Foreskin keratinocyte (primary cell): ENCODE measurements at places on chromosomes 4 and X. TPM values are rescaled to one million over a fixed set of nuclear protein-coding genes. Genes with fewer than 3 reads are reported as not detected.

- DNase-seq, result no peak
Observed at GRCh38 chr4:179051206-179051605, 1609.0 kb upstream of the AGA start.

DNA sequence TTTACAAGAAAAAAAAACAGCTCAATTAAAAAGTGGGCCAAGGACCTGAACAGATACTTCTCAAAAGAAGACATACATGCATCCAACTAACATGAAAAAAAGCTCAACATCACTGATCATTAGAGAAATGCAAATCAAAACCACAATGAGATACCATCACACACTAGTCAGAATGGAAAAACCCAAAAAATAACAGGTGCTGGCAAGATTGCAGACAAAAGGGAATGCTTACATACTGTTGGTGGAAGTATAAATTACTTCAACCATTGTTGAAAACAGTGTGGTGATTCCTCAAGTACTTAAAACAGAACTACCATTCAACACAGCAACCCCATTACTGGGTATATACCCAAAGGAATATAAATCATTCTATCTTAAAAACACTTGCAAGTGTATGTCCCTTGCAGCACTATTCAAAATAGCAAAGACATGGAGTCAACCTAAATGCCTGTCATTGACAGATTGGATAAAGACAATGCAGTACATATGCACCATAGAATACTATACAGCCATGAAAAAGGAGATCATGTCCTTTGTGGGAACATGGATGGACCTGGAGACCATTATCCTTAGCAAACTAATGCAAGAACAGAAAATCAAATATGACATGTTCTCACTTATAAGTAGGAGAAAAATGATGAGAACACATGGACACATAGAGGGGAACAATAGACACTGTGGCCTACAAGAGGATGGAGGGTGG, 97.6 kb downstream of the RAB28 start:
- peak; percentile 57 for DNase-seq

DNA sequence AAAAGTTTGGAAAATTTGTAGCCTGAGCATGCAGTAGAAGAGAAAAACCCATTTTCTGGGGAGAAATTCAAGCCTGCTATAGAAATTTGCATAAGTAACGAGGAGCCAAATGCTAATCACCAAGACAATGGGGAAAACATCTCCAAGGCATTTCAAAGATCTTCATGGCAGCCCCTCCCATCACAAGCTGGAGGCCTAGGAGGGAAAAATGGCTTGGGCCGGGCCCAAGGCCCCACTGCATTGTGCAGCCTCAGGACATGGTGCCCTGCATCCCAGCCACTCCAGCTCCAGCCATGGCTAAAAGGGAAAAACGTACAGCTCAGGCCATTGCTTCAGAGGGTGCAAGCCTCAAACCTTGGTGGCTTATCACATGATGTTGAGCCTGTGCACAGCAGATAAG, 87.7 kb downstream of the SHROOM4 start:
- no peak for DNase-seq

DNA sequence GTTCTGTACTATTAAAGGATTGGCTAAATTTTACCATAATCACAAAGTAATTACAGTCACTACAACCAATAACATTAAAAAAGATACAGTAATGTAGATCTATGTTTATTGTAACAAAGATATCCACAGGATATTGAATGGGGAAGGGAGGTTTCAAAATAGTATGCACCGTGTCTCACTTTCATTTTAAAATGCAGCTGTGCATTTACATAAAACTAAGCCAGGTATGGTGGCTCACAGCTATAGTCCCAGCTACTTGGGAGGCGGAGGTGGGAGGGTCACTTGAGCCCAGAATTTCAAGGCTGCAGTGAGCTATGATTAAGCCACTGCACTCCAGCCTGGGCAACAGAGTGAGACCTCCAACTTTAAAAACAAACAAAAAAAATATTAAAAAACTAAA, 8.5 kb downstream of the SRP72 start:
- DNase-seq, result no peak

GRCh38 chr4:113236916-113237315, 187.5 kb downstream of the ANK2 start:
- DNase-seq, result no peak

DNA sequence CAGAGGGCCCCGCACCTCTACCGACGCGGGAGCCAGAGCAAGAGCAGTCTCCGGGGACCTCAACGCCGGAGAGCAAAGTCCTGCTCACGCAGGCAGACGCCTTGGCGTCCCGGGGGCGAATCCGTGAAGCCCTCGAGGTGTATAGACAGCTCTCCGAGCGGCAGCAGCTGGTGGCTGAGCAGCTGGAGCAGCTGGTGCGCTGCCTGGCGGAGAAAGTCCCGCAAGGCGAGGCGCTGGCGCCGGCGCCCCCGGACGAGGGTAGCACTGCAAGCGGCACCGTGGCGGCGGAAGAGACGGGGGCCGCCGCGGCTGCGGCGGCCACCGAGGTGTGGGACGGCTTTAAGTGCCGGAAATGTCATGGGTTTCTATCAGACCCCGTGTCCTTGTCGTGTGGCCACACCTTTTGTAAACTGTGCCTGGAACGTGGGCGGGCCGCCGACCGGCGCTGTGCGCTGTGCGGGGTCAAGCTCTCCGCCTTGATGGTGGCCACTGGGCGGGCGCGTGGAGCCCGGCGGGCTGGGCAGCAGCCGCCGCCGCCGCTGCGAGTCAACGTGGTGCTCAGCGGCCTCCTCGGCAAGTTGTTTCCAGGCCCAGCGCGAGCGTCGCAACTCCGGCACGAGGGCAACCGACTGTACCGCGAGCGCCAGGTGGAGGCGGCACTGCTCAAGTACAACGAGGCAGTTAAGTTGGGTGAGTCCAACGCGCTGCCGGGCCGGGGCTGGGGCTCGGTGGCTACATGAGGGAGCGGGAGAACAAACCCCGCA, 672 bp downstream of the LONRF3 start:
- DNase-seq, result no peak

GRCh38 chr4:186015212-186015817, 53.6 kb upstream of the TLR3 start:
- DNase-seq, result peak; percentile 20

DNA sequence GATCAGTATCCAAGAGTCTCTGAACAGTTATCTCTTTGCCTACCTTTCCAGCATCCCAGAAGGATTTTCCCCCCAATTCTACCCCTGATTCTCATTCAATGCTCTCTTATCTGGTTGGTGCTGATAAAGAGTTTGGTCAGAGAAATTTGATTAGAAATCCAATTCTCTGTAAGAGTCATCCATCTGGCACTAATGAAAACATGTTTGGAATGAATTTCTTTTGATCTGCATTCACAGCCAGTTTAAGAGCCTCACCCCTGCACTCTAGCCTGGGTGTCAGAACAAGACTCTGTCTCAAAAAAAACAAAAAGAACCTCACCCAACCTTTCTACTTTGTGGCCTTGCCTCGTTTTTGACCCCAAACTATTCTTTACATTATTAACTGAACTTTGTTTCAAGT, 122.1 kb downstream of the MANBA start:
- DNase-seq, result no peak

- no peak for DNase-seq
Observed at GRCh38 chr4:14652522-14652921, 349.8 kb upstream of the CPEB2 start.

The COL25A1 gene
- 0.03 TPM in 1 of 2 replicates, not detected in the other for total RNA-seq

The DCHS2 gene
- not detected in 2 replicates for total RNA-seq

The SPANXA2 gene
- not detected in 2 replicates for total RNA-seq

The PDLIM3 gene
- total RNA-seq, result not detected in 2 replicates
